PC-9 (cell line): ENCODE measurements at places on chromosomes 2 and 18. TPM values are rescaled to one million over a fixed set of nuclear protein-coding genes. Genes with fewer than 3 reads are reported as not detected.

Gene ACYP2
- total RNA-seq: 23.9 and 25.9 TPM in 2 replicates

Gene FBXO36
- total RNA-seq: 3.6 and 3.9 TPM in 2 replicates

Gene CNRIP1
- total RNA-seq: not detected in 2 replicates

Gene MYL12A
- 469 and 532 TPM in 2 replicates for total RNA-seq

Gene CD207
- not detected in 2 replicates for total RNA-seq

Gene POU3F3
- not detected in 2 replicates for total RNA-seq

Gene TRIM43
- total RNA-seq: not detected in 2 replicates
